DMS79 treated with DMSO at 0.1 percent for 48 hours (cell line): ENCODE measurements at places on chromosomes 2 and 18.

DNA sequence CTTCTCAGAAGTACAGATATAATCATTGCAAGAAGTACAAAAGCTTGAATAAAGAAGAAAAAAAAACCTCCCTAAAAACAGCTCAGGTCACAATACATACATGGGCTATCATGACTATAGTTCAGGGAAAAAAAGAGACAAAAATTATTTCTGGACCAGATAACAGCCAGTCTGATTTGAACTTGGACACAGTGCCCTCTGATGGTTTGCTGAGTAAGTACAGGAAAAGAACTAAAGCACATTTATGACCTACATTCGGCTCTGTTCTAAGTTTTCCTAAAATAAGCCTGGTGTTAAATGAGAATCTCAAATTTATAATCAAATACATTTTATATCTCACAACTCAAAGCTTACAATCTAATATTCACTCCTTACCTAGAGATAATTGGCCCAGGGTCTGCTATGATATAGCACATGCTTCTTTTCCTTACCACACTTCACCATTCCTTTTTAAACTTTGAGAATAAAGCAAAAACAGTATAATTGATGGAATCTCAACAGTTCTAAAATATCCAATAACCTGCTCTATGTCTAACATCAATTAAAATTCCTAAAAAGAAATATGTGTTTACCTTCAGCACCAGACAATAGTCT lies 81.1 kb downstream of the RAPH1 start:
- peak; percentile 58 for DNase-seq

DNA sequence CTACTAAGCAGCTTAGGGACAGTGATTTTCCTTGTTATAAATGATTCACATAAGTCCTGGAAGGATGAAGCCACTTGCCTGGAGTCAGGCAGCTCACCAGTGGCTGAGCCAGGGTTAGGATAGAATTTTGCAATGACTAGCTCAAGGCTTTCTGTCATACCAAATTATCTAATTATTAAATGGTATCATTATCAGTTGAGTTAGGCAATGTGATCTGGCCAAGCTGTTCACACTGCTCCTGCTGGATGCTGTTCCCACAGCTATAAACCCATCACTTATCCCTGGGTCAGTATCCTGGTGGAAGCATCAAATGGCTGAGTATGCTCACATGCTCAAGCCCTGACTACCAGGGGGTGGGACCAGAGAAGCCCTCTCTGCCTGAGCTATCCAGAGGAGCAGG lies 235.2 kb downstream of the MTX2 start:
- DNase-seq = no peak

DNA sequence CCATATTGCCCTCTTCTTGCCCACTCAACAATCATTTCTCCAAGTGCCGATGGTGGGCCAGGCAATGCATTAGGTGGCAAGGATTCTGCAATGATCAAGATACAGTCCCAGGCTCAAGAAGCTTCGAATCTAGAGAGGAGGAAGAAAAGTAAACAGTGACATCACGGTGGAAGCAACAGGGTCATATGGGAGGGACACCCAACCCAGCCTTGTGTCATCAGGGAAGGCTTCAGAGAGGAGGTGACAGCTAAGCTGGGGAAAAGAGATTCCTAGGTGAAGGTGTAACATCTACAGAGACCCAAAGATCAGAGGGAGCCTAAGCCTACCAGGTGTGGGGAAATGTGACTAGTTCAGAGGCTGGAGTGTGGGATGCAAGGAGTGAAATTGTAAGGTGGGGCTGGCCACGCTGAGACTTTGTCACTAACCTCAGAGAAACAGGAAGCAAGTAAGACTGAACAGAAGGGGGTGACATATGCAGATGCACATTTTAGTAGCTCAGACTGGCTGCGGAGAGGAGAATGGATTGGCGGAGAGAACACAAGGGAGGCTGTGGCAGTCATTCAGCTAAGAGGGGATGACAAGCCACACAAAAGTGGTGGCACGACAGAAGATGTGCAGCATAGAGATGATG lies 104.9 kb downstream of the ANKRD44 start:
- no peak for DNase-seq

- DNase-seq = no peak
Observed at GRCh38 chr18:13375302-13376255, 157.0 kb downstream of the LDLRAD4 start.

GRCh38 chr2:36811071-36811470 lies 114.6 kb downstream of the VIT start:
- no peak for DNase-seq

DNA sequence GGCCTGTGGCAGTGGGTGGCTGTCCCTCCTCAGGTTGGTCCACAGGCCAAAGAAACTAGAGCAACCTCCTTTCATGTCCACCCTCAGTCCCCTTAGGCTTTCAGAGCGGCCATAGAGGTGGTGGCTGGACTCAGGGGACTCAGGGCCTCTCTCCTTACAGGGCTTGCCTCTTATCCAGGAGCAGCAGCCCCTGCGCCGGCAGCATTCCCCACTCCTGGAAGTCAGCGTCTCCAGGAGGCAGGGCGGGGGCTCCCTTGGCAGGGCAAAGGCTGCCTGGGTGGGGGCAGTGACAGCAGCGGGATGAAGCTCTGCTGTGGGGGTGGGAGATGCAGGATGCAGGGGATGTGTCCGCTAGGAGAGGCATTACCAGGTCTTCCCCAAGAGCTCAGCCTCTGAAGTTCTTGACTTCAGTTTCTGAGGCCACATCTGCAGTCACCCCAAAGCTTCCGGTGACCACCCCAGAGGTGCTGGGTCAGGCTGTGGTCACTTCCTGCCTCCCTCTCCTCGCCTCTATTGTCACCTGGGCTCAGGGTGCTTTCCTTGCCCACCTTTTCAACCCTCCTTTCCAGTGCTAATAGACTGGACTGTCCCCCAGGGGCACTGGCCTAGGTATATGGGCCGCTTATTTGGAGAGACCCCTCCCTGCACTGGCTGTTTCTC lies 8.6 kb upstream of the GPR55 start:
- no peak for DNase-seq

- no peak for DNase-seq
Observed at GRCh38 chr2:230429513-230429912, 13.5 kb downstream of the SP100 start.
